ENCODE measurements at places on chromosomes 13 and 19.
A peak's percentile ranks its signal among the peaks of the same experiment; 100 is the strongest.

DNA sequence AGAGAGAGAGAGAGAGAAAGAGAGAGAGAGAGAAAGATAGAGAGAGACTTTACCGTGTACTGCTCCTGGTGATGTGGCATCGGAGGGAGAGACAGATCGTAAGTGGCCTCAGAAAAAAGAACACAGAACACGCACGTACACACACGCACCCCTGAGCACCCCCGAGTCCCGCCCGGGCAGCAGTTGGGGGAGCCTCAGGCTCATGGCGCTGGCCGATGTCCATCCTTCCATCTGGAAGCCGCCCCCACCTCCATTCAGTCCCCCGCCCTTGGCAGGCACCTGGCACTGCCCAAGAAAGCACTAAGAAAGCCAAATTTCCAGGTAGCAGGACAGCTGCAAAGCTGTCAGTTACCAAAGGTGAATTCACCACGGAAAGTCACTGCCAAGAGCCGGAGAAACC lies 116.9 kb downstream of the IER2 start:
- DNase-seq, result no peak

GRCh38 chr13:84430015-84430414 lies 547.7 kb upstream of the SLITRK1 start:
- DNase-seq, result peak; percentile 72

DNA sequence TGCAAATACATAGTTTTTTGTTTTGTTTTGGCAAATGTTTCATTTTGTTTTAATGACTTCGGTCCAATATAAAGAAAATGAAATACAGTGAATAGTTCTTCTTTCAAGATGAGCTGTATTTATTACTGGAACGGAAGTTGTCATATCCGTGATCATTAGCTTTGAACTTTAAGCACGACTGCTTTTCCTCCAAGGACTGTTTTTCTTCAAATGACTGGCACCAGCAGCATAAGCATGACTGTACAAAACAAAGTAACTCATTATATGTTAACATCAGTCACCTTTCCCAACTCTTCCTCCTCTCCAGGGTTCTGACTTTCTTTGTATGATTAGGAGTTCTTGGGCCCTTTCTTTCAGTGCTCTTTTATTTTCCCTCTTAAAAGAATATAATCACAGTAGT lies 20.5 kb downstream of the EDNRB start:
- no peak for DNase-seq

DNA sequence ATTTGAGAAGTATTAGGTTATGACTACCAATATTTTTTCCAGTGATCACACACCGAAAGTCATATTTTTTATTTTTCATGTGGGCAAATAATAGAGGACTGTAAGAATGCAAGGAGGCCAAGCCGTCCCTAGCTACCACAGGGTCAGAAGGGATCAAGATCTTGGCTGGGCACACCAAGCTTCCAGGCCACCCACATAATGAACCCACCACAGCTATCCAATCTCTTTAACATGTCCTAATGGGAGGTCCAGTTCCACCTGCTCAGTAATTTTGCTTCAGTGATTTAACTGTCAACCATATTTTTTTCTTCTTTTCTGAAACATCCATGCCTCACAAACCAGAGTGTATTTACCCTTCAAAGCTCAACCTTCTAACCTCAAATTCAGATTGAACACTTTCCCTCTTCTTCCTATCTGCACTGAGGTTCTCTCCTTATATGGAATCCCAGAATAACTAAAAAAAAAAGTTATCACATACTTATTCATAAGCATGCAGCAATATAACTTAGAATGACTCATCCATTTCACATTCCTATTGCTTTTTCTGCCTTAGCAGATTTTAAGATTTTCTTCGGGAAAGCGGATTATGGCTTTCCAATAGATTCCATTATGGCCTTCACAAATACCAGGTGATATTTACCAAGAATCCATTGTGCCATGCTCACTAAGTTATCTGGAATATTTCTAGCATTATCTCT lies 12.2 kb downstream of the ARGLU1 start:
- no peak for DNase-seq

DNA sequence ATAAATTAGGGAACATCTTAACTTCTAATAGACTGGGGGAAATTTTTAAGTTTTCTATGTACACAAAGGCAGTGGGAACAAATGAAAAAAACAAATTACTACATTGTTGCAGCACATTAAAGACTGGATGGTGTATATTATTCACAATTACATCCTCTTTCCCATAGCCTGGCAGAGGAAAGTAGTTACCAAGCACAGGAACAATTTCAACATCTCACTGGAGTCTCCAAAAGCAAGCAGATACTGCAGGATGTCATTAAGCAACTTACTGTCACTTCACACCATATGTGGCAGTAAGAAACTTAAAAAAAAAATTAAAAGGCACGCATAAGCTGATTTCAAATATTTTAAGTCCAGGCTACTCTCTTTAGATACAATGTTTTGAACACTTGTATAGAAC lies 6.4 kb upstream of the EFNB2 start:
- DNase-seq, result peak; percentile 28

GRCh38 chr19:35404879-35405622 lies 34.2 kb downstream of the GPR42 start:
- peak; percentile 91 for DNase-seq

GRCh38 chr19:42198676-42199439 lies 18.6 kb downstream of the DEDD2 start:
- no peak for DNase-seq

- peak; percentile 79 for DNase-seq
Observed at GRCh38 chr13:35818633-35819067, 312.5 kb downstream of the DCLK1 start.

GRCh38 chr19:29318581-29318980 lies 105.6 kb upstream of the UQCRFS1 start:
- DNase-seq, result no peak

- DNase-seq, result peak; percentile 39
Observed at GRCh38 chr13:29513002-29513980, 82.2 kb downstream of the SLC7A1 start.

DNA sequence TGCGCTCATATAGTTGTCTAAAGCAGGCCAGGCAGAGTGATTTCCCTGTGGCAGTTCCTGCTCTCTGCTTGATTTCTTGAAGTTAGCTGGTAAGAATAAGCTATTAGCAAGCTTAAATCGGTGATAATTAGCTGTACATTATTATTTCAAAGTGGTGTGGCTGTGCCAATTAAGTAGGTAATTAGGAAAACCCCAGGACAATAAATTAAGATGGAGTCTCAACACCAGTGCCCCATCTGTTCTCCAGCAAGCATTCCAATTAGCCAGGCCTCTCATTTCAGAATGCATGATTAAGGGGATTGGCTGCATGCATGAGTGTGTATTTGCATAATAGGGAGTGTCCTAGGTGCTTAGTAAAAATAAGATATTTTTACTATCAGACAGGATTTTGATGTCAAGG lies 342.3 kb downstream of the GPC5 start:
- DNase-seq, result no peak

GRCh38 chr13:100751826-100752225 lies 77.2 kb upstream of the TMTC4 start:
- DNase-seq, result no peak

DNA sequence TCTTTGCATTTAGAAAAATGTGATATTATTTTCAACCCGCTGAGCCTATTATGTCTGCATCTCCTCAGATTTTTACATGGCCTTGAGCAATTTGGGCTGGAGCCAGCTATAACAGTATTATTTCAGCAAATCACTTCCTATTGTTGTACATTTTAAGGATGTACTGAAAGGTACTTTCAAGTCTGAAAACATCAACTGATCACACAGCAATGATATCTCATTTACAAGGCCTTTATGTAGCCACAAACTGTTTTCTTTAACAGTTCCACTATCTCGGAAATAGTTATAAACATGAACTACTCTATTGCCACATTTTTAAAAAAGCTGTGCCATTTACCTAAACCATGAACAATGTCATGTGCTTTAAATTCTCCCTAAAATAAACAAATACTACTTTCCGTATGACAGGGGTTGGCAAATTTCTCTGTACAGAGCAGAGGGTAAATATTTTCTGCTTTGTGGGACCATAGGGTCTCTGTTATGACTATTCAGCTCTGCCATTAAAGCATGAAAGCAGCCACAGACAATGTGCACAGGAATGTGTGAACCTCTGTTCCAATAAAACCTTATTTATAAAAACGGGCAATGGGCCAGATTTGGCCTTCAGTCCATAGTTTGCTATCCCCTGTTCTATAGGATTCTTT lies 560.4 kb downstream of the GPC6 start:
- DNase-seq, result no peak

DNA sequence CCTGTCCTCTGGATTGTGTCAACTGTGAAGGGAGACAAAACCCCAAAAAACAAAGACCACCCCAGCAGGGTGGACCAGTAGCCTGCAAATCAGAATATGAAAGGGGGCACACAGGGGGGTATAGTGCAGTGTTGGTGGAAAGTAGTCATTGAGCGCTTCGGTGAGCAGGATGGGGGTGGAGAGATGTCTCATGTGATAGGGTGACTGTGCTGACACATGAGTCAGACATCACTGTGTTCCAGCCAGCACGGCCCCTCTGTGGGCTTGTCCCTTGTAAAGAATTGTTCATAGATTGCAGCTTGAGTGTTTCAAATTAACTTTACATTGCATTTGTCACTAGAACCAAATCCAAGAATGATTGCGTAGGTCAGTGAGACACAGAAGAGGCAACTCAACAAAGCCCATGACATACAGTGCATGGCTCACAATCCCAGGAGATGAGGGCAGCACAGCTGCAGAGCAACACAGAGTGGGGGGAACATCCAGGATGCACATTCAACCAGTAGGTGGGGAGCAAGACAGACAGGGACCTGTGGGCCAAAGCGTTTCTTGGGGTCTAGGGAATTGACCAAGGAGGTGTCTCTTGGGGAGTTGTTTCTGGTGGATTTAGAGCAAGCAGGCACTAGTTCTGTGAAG lies 7.5 kb downstream of the ZNF440 start:
- peak; percentile 32 for DNase-seq

DNA sequence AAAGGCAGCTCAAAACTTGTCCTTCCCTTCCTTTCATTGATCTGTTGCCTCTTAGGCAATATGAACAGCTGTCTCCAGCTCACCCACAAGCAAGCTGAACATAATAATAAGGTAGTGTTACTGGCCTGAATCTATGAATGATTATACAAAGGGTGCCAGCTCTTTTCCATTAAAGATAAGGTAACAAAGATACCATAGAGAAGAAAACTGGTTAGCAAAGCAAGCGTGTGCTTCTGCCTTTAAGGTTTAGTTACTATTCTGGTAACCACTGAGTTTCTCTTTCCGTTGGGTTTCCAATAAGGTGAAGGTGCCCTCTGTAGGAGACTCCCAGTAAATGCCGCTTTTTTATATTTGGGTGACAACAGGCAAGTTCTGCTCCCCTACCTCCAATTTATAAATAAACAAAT lies 12.1 kb upstream of the DACH1 start:
- no peak for DNase-seq

DNA sequence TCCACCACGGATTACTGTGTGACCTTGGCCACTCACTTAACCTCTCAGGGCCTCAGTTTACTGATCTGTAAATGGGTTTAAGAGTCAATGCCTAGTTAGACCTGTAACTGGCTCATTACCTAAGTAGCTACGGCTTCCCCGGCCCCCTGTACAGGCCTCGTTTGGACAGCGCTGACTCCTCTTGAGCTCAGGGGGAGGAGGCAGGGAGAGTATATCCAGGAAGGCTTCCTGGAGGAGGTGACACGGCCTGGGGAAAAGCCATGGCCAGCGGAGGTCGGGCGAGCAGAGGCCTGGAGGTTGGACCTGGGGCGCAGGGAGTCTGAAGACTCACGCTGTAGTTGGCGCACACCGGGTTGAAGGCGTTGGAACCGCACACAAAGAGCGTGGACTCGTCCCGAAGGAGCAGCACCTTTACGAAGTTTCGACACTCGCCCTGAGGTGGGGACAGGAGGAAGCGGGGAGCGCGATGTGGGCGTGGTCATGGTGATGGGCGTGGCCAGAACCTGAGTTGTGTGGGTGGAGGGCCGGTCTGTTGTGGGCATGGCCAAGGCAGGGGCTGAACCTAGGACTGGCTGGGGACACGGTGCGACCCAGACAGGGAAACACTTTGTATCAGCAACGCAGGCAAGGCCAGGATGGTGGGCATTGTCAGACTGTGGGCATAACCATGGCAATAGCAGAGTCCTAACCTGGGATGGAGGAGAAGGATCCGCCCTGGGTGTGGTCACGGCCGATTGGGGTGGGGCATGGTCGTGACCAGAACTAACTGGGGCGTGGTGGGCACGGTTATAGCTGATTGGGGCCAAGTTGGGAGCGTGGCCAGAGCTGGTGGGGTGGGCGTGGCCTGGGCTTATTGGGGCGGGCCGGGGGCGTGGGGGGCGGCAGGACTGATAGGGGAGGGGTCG lies 3.6 kb downstream of the SEMA6B start:
- no peak for DNase-seq

- DNase-seq, result no peak
Observed at GRCh38 chr13:40692946-40693345, 26.5 kb upstream of the FOXO1 start.

GRCh38 chr19:37981785-37982475 lies 74.9 kb downstream of the SIPA1L3 start:
- no peak for DNase-seq
